Stimulated activated naive B cell treated with anti-CD40 and anti-IgM and Interleukin-4, amounts not matched to agents 10 μg/mL and 1 μg/mL and 100 μg/mL, for 72 hours (primary cell): ENCODE measurements at places on chromosomes 7 and 10.
A peak's percentile ranks its signal among the peaks of the same experiment; 100 is the strongest.

DNA sequence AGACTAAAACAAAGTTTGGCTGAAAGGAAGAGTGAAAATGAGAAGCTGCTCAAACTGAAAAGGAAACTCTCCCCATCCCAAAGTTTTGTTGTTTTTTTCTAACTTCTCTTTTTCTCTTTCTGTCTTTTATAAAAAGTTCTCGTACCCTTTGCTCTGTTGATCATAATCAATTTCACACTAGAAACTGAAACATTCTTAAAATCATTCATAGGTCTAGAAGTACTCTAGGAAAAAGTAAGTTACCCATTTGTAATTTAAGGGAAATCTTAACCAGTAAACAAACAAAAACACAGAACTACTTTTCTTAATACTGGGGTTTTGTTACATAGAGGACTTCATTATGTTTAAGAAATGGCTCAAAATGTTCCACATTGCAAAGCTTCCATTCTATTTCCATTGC, 339.8 kb downstream of the SEMA3D start:
- H3K27ac ChIP-seq = no peak overlapping the region
- H3K4me1 ChIP-seq = peaks cover 2% of the 10 kb centered on the region
- no peaks in the 10 kb centered on the region for H3K27me3 ChIP-seq
- H3K4me3 ChIP-seq = no peak overlapping the region
- H3K36me3 ChIP-seq = no peaks in the 10 kb centered on the region
- no peak for DNase-seq

GRCh38 chr7:26599982-26600381, 264.4 kb downstream of the SKAP2 start:
- no peak for DNase-seq
- H3K4me3 ChIP-seq = no peak overlapping the region
- no peaks in the 10 kb centered on the region for H3K4me1 ChIP-seq
- H3K27ac ChIP-seq = no peak overlapping the region
- peaks cover 24% of the 10 kb centered on the region for H3K36me3 ChIP-seq
- H3K27me3 ChIP-seq = no peaks in the 10 kb centered on the region

- DNase-seq = no peak
- H3K4me1 ChIP-seq = peaks cover 22% of the 10 kb centered on the region
- H3K27me3 ChIP-seq = no peaks in the 10 kb centered on the region
- no peak overlapping the region for H3K4me3 ChIP-seq
- no peak overlapping the region for H3K27ac ChIP-seq
- H3K36me3 ChIP-seq = peaks cover 14% of the 10 kb centered on the region
These were observed 91.2 kb downstream of the KAT6B start for GRCh38 chr10:74917481-74918077.

DNA sequence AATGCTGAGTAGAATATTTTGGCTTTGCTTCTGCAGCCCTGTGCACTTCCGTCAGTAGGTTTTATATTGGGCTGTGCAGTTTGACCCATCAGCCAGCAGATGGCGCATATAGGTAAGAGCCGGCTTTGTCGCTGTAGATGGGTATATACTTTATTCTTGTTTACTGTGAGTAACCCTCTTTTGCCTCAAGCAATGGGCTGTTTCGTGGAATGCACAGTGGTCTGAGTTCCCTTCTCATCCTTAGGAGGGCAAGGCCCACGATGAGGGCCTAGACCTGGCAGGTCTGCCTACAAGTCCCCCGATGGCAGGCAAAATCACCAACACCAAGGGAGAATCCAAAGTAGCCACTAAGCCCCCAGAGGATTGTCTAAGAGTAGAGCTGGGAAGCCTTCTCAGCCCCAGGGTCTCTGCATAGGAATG, 1002.9 kb upstream of the KCND2 start:
- no peak overlapping the region for H3K4me3 ChIP-seq
- H3K27me3 ChIP-seq = no peaks in the 10 kb centered on the region
- H3K36me3 ChIP-seq = no peaks in the 10 kb centered on the region
- DNase-seq = no peak
- H3K4me1 ChIP-seq = no peaks in the 10 kb centered on the region
- H3K27ac ChIP-seq = no peak overlapping the region

GRCh38 chr7:77254429-77254828, 54.8 kb upstream of the FGL2 start:
- H3K4me1 ChIP-seq = no peaks in the 10 kb centered on the region
- H3K4me3 ChIP-seq = no peak overlapping the region
- no peaks in the 10 kb centered on the region for H3K27me3 ChIP-seq
- H3K27ac ChIP-seq = no peak overlapping the region

DNA sequence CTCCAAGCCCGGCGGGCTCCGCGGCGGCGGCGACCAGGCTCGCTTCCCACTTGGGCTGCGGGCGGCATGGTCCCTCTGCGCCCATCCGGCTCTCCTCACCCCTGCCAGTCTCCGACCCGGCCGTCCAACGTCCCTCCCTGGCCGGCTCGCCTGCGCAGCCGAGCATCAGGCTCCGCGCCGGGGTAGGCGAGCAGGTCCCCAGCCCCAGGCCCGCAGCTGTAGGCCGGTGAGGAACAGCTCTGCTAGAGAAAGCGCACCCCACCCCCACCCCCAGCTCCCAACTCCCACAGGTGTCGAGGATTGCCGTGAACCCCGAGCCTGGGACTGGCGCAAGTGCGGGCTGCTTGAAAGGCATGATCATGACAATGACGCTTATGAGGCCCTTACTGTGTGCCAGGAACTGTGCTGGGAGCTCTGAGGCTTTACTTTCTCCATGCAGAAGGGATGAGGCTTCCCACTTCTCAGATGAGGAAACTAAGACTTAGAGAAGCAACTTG, 20.8 kb upstream of the PAX2 start:
- H3K4me3 ChIP-seq = no peak overlapping the region
- H3K4me1 ChIP-seq = peaks cover 14% of the 10 kb centered on the region
- peaks cover 74% of the 10 kb centered on the region for H3K27me3 ChIP-seq

- peaks cover 6% of the 10 kb centered on the region for H3K27me3 ChIP-seq
- H3K4me1 ChIP-seq = no peaks in the 10 kb centered on the region
- H3K4me3 ChIP-seq = no peak overlapping the region
- H3K27ac ChIP-seq = no peak overlapping the region
- no peaks in the 10 kb centered on the region for H3K36me3 ChIP-seq
These were observed 3.3 kb upstream of the ABLIM1 start for GRCh38 chr10:114661212-114661880.

DNA sequence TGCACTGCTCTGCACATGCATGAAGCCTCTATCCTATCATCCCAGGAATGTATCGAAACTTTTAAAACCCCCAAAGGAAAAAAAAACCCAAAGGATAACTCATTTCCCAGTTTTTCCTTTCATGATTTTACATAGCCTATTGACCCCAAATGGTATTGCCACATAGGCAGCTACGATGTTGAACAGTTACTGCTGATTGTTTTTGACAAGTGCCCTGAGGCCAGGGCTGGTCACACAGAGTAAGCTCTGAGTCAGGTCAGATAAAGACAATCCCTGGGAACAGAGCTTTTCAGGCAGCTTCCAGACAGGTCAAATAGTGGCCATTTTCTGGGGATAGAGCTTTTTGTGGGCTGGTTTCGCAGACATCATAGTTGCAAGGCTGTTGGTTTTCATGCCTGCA, 52.1 kb downstream of the MYL10 start:
- no peaks in the 10 kb centered on the region for H3K36me3 ChIP-seq
- H3K27me3 ChIP-seq = peaks cover 20% of the 10 kb centered on the region
- DNase-seq = no peak
- H3K4me1 ChIP-seq = peaks cover 11% of the 10 kb centered on the region
- H3K27ac ChIP-seq = no peak overlapping the region
- H3K4me3 ChIP-seq = no peak overlapping the region

DNA sequence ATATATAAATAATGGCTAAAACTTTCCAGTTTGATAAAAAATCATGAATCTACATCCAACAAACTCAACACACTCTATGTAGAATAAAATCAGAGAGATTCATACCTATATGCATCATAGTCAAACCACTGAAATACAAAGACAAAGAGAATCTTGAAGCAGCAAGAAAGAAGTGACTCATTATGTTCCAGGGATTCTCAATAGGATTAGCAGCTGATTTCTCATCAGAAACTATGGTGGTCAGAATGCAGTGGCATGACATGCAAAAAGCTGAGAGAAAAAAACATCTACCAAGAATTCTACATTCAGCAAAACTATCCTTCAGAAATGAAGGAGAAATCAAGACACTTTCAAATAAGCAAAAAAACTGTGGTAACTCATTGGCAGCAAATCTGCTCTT, 187.4 kb downstream of the RNLS start:
- H3K27me3 ChIP-seq = no peaks in the 10 kb centered on the region
- H3K4me1 ChIP-seq = peaks cover 26% of the 10 kb centered on the region
- no peak for DNase-seq
- no peak overlapping the region for H3K27ac ChIP-seq

DNA sequence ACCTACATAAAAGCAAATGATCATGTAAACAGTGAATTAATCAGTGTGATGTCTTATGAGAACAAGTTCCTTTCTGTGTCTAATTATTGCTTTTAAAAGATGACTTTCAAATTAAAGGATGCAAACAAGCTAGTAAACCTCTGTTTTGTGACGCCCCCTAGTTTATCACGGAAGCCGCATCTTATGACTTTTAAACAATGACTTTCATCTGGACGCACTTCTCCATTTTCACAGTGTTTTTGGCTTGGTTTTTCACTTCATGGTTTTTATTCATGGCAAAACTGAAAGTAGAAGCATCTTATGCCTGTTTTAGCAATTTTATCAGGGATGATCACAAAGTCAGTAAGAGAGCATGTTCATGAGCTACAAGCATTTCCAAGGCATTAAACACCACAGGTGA, 35.0 kb downstream of the ITGA8 start:
- no peaks in the 10 kb centered on the region for H3K36me3 ChIP-seq
- no peaks in the 10 kb centered on the region for H3K4me1 ChIP-seq
- no peak overlapping the region for H3K4me3 ChIP-seq

DNA sequence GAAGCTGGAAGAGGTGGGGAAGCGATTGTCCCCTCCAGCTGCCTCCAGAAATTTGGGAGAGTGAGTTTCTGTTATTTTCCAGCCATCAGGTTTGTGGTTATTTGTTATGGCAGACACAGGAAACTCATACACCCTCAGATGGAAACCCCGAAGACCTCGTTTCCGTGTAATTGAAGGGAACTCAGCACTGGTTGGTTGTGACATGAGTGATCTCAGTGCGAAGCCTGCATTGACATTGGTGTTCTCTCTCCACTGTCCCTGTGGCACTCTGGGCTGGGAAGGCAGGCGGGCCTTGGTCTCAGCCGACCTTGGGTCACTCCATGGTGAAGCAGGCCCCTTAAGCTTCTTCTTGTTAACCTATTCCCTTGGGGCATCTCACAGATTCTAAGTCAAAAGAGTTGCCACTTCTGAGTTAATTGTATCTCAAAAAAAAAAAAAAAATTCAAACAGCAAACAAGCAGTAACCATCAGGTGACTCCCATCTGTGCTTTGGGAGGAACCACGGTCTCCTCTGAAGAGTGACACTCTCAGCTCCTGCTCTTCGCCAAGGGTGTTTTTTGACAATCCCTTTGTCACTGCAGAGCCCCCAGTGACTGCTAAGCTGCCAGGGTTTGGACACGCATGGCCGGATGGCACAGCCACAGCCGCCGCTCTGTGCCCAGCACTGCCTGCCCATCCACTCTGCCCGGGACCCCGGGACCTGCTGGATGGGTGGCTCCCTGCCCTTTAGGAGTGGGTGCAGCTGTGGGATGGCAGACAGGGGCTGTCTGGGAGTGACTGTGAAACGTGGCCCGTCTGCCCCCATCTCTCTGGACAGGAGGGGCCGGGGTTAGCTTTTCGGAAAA, 233.6 kb downstream of the PRPF18 start:
- no peak overlapping the region for H3K27ac ChIP-seq
- no peak overlapping the region for H3K4me3 ChIP-seq
- peaks cover 1% of the 10 kb centered on the region for H3K36me3 ChIP-seq
- DNase-seq = no peak

DNA sequence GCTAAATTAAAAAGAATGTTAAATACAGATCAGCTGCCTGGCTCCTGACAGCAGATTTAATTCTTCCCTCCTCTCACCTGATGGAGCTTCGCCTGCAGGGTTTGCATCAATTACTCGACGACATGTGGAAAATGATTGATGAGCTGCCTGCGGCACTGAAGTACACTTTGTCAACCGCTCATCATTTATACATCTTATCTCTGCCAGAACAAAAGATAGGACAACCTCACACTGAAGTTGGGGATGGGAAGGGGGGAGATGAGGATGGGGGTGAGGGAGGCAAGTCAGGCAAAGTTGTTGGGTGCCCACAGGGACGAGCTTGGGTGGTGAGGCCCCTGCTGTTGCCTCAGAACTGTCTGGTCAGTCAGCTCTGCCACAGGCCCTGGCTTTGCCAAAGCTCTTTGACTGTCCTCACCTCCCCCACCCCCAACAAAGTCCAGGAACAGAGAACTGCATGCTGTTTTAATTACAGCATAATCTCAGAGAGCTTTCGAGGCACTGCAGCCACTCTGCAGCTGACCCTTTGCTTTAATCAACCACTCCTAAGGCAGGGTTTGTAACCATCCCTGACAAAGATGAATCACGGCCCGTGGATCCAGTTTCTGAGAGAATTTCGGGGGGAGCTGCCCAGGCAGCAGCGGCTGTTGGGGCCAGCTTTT, 702.3 kb downstream of the LRMDA start:
- no peaks in the 10 kb centered on the region for H3K4me1 ChIP-seq
- DNase-seq = no peak
- no peak overlapping the region for H3K4me3 ChIP-seq
- no peaks in the 10 kb centered on the region for H3K27me3 ChIP-seq
- H3K27ac ChIP-seq = no peak overlapping the region
- H3K36me3 ChIP-seq = no peaks in the 10 kb centered on the region

GRCh38 chr10:26810435-26811026, 50.2 kb downstream of the ABI1 start:
- peaks cover 9% of the 10 kb centered on the region for H3K36me3 ChIP-seq
- H3K4me3 ChIP-seq = no peak overlapping the region
- H3K27ac ChIP-seq = no peak overlapping the region
- H3K27me3 ChIP-seq = no peaks in the 10 kb centered on the region

DNA sequence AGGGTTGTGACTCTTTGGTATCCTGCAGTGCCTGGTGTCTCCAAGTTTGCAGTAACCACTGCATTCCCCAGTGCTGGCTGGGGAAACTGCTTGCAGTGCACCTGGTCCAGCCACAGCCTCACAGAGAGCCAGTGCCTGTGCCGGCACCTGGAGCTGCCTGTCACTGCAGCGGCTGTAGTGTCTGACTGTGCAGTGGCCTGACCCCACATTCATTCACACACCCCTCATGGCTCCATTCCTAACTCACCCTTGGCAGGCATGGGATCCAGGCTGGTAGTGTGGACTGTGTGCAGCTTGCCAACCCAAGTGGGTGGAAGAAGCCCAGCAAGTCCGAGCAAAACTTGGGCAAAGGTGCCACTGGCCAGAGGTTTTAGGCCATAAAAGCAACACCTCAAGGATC, 3.7 kb upstream of the CYP3A43 start:
- no peaks in the 10 kb centered on the region for H3K36me3 ChIP-seq
- H3K4me3 ChIP-seq = no peak overlapping the region
- no peaks in the 10 kb centered on the region for H3K4me1 ChIP-seq
- H3K27me3 ChIP-seq = peaks cover 45% of the 10 kb centered on the region

GRCh38 chr10:72649291-72649690, 23.4 kb upstream of the MICU1 start:
- H3K27me3 ChIP-seq = no peaks in the 10 kb centered on the region
- H3K36me3 ChIP-seq = no peaks in the 10 kb centered on the region
- no peak overlapping the region for H3K27ac ChIP-seq
- no peak for DNase-seq
- H3K4me3 ChIP-seq = no peak overlapping the region

GRCh38 chr10:24952707-24953645, 570 bp upstream of the PRTFDC1 start:
- no peaks in the 10 kb centered on the region for H3K36me3 ChIP-seq
- H3K4me1 ChIP-seq = peaks cover 4% of the 10 kb centered on the region
- H3K4me3 ChIP-seq = peak overlapping the region; percentile 64
- H3K27me3 ChIP-seq = peaks cover 45% of the 10 kb centered on the region
